Endothelial cell (in vitro differentiated cells): ENCODE measurements at places on chromosomes 1 and 21.

- DNase-seq, result no peak
These were observed 5.9 kb upstream of the KIF26B start for GRCh38 chr1:245148861-245149260.

GRCh38 chr21:42403611-42404231 lies at the start of gene UBASH3A:
Gene UBASH3A, plus strand, starts transcription at chr21:42403902. Its CDS starts 44 bp downstream, at chr21:42403946.
- no peak for DNase-seq

DNA sequence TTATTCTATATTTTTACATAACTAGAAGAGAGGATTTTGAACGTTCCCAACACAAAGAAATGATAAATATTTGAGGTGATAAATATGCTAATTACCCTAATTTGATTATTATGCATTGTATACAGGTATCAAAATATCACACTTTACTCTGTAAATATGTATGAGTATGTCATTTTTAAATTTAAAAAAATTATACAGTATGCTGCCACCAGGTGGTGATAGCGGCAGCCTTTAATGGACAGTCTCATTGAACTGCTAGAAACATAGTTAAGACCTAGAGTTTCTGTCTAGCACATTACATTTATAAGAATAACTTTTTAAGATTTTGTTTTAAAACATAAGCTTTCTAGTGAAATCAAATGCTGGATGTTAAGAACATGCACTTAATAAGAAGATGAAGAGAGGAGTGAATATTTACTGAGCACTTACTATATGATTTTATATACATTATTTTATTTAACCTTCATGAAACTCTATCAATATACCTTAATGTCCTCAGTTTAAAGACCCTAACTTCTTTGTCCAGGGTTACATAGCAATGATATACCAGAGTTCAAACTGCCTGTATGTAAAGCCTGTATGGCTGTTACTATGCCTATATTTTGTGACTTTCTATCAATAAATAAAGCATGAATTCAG lies 207.1 kb downstream of the NUF2 start:
- DNase-seq, result peak; percentile 23

- DNase-seq, result no peak
These were observed 68.1 kb upstream of the DNAH14 start for GRCh38 chr1:224861339-224861716.

DNA sequence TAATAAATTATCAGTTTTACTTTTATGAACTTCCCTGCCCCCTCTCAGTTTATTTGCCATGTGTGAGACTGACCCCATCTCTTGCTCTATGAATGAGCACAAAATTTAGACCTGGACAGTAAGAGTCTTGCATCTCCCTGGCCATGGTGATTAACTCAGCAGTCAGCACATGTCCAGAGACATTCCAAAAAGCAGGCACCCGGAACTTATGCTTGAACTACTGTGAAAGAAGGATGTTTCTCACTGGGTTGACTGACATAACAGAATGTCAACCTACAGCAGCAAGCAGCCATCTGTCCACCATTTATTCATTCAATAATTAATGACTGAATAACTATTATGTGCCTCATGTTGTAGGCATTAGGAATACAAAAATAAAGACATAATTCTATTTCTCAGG lies 11.3 kb upstream of the SEC16B start:
- no peak for DNase-seq

GRCh38 chr1:207952617-207953542 lies 42.0 kb upstream of the CD34 start:
- no peak for DNase-seq

GRCh38 chr1:172720339-172720738 lies 61.4 kb downstream of the FASLG start:
- no peak for DNase-seq

- no peak for DNase-seq
These were observed 13.0 kb upstream of the PAQR7 start for GRCh38 chr1:25888426-25888987.

DNA sequence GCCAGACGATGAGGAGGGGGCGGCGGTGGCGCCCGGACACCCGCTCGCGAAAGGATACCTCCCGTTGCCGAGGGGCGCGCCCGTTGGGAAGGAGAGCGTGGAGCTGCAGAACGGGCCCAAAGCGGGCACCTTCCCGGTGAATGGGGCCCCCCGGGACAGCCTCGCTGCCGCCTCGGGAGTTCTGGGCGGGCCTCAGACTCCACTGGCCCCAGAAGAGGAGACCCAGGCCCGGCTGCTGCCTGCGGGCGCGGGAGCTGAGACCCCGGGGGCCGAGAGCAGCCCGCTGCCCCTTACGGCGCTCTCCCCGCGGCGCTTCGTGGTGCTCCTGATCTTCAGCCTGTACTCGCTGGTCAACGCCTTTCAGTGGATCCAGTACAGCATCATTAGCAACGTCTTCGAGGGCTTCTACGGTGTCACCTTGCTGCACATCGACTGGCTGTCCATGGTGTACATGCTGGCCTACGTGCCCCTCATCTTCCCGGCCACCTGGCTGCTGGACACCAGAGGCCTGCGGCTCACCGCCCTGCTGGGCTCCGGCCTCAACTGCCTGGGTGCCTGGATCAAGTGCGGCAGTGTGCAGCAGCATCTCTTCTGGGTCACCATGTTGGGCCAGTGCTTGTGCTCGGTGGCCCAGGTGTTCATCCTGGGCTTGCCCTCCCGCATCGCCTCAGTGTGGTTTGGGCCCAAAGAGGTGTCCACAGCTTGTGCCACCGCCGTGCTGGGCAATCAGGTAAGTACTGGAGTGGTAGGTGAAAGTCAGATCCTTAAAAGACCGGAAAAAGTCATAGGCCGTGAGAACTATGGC lies 588 bp downstream of the FLVCR1 start:
- no peak for DNase-seq

- no peak for DNase-seq
These were observed 178.6 kb downstream of the TGFBR3 start for GRCh38 chr1:91707114-91707889.

- no peak for DNase-seq
These were observed 136.6 kb upstream of the CD34 start for GRCh38 chr1:208047476-208047934.

GRCh38 chr1:30885570-30886522 lies 22.7 kb downstream of the SDC3 start:
- no peak for DNase-seq

DNA sequence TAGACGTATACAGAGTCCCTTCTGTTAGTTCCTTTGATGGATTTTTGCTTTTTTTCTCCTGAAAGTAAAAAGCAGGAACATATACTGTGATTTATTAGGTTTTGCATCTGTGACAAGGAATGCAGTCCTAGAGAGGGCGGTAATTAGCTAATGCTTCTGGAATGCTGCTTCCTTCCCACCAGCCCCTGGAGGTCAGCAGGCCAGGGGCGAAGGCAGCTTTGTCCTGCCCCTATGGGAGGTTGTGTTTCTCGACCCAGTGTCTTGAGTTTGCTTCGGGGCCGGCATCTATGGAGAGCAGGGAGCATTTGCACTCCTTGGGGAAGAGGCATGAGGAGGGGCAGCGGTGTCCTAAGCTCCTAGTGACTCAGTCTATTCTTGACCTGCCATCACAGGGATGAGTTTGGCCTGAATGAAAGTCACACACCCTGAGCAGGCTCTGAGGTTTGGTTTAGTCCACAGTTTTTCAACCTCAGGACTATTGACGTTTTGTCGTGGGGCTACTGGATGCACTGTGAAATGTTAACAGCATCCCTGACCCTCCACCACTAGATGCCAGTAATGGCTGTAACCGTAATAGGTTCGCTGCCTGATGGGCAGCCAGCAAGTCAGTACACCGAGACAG lies 85.0 kb upstream of the KCNJ15 start:
- peak; percentile 38 for DNase-seq

- DNase-seq, result no peak
These were observed 382.0 kb upstream of the PROX1 start for GRCh38 chr1:213605732-213606131.

DNA sequence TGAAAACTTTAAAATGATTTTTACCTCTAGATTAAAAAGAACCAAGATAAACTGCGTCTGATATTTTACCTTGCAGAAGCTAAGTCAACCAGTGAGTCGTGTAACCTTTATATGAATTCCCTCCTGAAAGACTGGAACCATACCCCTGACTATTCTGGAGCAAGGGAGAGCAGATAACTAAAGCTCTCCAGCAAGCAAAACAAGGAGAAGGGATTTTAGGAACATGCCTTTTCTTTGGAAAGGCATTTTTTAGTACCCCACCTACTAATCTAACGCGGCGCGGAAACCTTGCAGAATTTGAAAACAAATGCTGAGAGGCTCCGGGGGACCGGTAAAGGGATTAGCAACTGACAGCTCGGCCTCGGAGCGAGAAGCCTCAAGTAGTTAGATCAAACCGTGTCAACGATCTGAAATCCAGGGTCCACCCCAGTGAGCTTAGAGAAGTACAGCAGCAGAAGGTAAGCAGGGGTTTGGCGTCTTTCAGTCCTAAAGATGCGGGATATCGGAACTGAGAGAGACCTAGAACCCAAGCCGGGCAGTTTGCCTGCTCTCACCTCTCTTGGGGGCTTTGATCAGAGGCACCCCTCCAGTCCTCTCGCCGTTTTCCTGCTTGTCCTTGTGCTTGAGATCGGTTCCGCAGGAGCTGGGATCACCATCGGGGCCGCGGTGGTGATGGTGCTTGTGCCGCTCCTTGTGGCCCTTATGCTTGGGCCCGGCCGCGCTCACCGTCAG lies 954 bp downstream of the RSBN1 start:
- peak; percentile 15 for DNase-seq

DNA sequence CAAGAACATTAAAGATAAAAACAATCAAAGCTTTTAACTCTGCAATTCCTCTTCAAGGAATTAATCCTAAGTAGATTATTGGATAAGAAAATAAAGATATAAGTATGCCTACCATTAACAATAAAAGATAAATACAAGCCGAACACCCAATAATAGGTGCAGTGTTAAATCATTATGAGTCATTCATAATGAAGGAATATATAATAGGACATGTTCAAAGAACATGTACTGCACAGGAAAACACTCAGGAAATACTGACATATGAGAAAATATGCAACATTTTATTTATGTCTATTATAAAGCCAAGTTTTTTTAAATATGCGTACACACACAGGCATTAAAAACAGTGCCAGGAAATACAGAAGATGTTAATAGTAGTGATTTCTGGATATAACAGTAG lies 11.1 kb upstream of the EXO1 start:
- DNase-seq, result no peak

- DNase-seq, result no peak
These were observed 13.5 kb upstream of the CHI3L1 start for GRCh38 chr1:203199816-203200571.

DNA sequence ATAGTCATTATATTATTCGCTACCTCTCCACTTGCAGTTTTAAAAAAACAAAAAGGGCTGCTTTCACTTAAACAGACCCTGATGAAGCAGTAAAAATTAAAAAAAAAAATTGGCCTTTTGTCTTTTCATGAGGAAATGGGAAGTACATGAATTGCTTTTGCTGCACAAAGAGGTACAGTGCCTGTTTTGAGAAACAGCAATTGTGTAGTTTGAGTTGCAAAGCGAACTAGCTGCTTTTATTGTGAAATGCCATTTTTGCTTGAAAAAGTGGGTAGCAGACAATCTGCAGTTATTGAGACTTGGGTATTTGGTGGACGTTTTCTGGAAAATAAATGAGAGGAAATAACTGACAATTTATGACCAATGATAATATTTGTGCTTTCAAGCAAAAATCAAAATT lies 7.0 kb downstream of the DIP2A start:
- DNase-seq, result no peak

GRCh38 chr1:1197551-1198422 lies 8.6 kb downstream of the TNFRSF18 start:
- peak; percentile 2 for DNase-seq

DNA sequence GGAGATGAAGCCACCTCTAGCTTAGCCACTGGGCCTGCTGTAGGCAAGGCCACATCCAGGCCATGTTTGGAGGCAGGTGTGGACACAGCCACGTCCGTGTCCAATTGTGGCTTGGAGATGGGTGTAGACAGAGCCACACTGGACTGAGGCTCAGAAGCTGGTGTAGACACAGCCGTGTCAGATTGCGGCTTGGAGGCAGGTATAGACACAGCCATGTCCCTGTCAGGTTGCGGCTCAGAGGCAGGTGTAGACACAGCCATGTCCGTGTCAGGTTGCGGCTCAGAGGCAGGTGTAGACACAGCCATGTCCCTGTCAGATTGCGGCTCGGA lies 2.2 kb downstream of the PERM1 start:
- no peak for DNase-seq

- DNase-seq, result peak; percentile 88
These were observed 5.3 kb upstream of the SRP9 start for GRCh38 chr1:225772323-225772768.

DNA sequence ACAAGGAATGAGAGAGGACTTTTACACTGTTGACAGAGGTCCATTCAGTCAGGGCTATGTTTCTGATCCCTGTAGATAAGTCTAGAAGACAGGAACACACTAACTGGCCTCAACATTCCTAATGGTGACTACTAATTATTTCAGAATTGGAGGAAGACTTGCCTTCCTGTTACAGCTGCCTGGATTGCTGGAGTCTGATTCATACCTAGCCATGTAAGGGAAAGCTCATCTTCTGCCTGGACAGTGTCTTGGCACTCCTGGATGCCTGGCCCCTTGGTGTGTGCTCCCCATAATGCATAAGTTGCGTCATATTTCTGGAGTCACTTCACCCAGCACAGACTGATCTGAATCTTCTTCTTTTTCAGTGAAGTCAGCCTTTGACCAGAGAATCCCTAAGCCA lies 326.0 kb upstream of the RUNX1 start:
- no peak for DNase-seq

GRCh38 chr1:40300651-40301050 lies 16.4 kb downstream of the COL9A2 start:
- no peak for DNase-seq

DNA sequence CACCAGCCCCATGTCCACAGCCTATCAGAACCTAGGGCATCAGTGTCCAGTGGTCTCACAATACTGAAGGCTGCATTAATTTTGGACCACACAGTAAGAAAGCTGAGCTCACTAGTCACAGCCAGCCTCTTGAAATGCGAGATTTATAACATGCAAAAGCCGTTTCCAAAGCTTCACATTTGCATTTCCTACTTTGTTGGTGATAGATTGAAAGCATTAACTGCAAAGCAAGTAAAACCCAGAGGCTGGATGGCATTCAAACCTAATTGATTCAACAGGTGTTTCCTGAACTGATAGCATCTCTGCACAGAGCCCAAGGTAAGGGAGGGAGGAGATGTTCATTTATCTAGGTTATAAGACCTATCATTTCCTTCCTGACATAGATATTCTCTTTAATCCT lies 410.1 kb downstream of the OMA1 start:
- DNase-seq, result no peak

GRCh38 chr1:1373815-1374588 lies 1.0 kb downstream of the AURKAIP1 start:
- no peak for DNase-seq
